NCI-H2029 treated with DMSO at 0.1 percent for 48 hours (cell line): ENCODE measurements at places on chromosomes 7 and 10.

GRCh38 chr7:140625908-140626868 is 14.4 kb downstream of the DENND2A start:
- DNase-seq, result no peak

DNA sequence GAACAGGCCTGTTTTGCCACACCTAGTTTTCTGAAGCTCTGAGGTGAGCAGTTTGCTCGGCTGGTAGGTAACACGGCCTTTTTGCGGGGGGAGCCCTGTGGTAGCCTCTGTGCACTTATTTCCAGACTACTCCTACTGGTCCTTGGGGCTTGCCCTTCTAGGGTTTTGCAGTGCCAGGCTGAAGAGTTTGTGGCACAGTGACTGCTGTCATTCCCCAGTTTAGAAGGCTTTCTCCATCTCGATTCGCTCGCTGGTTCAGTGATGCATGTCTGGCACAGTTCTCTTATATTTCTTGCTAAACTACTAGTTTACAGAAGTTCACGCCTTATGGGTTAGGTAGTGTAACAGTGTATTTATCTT is 711 bp downstream of the KIF20B start:
- DNase-seq, result no peak

DNA sequence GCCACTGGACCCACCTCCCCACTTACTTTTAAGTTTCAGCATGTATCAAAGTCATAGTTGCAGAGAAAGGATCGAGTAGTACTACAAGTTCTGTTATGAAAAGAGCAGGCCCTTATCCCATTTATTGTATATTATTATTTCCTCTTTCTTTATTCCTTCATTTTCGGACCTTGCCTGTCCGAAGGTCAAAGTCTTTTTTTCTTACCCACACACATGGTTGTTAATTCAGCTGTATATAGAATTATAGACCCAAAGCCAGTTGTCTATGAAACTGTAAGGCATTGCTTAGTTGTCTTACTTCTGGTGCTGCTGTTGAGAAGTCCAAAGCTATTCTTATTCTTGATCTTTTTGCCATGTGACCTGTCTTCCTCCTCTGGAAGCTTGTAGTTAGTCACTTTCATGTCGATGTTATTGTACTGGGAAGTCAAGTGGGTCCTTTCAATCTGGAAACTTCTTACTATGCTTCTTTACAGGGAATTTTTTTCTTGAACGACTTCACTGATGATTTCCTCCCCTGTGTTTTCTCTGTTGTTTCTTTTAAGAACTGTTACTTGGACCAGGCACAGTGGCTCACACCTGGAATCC is 8.3 kb downstream of the NUDT5 start:
- no peak for DNase-seq

DNA sequence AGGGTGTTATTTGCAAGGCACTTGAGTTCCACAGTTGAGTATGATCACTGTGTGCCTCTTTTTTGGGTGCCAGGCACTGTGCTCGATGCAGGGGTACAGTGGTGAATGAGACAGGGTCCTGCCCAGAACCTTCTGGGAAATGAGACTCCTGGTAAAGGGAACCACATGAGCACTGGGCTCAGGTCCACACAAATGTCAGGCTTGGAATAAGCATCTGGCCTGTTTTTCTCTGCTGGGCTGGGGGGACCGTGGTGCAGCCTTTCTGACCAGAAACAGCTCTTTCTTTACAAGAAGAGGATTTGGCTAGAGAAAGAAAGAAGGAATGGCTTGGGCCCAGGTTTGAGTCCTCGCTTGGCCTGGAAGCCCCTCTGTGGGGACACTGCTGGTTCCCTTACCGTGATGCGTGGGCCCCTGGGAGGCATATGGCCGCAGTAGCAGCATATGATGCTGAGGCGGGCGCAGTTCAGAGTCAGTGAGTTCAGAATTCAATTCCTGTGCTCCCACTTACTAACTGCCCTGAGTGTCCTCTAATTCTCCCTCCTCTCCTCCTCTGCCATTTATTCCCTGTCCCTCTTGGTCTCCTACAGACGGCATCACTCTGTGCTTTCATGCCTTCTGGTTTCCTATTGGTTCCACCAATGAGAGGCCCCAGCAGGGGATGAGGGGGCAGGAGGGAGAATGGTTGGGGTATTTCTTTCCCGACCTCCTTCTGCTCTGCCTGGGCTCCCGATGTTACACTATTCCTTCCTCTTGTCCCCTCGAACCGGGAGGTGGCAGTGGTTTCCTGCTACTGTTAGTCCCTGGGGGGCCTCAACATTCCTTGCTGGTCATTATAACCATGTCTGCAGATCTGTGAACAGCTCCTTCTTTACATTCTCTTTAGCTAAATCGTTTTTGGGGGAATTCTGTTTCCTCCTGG is 9.6 kb upstream of the KCP start:
- no peak for DNase-seq

GRCh38 chr7:43905956-43906330 is 453 bp downstream of the URGCP start:
- no peak for DNase-seq

GRCh38 chr7:120716307-120716706 is 141.6 kb downstream of the TSPAN12 start:
- no peak for DNase-seq

GRCh38 chr7:11831156-11831735 is 752 bp downstream of the THSD7A start:
- DNase-seq, result no peak

DNA sequence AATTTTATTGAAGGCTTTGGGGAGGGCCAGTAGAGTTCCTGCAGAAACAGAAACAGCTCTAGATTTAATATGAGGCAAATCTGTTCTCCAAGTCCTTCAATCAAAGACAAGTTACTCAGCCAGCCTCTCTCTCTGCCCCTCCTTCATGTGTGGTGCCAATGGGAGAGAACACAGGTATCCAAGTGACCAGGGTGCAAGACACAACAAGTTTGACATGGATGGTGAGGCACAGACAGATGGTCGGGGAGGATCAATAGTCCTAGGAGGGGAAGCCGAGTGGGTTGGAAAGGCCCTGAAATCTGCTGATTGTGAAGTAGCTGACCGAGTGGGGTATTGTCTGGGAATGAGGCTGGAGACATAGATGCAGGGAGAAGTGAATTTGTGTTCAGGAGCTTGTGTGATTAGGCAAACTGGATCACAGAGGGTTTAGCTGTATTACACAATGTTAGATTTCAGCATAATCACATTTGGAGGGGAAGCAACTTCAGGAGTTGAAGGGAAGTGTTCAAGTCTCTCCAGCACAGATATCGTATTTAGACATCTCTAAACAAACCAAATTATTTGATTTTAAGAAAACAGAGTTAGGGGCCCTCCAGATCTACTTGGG is 1.5 kb downstream of the GIMAP1 start:
- DNase-seq, result no peak

DNA sequence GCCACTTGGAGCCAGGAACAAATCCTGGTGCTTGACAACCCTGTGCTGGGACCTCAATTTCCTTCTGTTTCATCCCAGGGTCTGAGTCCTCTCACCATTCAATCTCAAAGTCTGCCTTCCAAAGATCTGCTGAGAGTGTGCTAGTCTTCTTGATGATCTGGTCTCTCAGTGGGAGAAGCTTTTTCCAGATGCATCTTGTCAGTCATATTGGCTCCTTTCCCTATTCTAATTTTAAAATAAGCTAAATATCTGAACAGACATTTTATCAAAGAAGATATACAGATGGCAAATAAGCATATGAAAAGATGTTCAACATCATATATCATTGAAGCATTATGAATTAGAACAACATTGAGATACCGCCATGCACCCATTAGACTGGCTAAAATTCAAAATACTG is 469.3 kb downstream of the NEBL start:
- DNase-seq, result no peak

- DNase-seq, result no peak
These were observed 20.3 kb downstream of the CALHM2 start for GRCh38 chr10:103431902-103432301.

- DNase-seq, result no peak
These were observed 163.1 kb upstream of the AGR3 start for GRCh38 chr7:17044861-17045260.
